Stimulated activated CD8-positive, alpha-beta memory T cell treated with anti-CD3 and anti-CD28 coated beads, Interleukin-15, amount 100 ng/mL, for 1 hour (primary cell): ENCODE measurements at places on chromosomes 4 and X.
A peak's percentile ranks its signal among the peaks of the same experiment; 100 is the strongest.

DNA sequence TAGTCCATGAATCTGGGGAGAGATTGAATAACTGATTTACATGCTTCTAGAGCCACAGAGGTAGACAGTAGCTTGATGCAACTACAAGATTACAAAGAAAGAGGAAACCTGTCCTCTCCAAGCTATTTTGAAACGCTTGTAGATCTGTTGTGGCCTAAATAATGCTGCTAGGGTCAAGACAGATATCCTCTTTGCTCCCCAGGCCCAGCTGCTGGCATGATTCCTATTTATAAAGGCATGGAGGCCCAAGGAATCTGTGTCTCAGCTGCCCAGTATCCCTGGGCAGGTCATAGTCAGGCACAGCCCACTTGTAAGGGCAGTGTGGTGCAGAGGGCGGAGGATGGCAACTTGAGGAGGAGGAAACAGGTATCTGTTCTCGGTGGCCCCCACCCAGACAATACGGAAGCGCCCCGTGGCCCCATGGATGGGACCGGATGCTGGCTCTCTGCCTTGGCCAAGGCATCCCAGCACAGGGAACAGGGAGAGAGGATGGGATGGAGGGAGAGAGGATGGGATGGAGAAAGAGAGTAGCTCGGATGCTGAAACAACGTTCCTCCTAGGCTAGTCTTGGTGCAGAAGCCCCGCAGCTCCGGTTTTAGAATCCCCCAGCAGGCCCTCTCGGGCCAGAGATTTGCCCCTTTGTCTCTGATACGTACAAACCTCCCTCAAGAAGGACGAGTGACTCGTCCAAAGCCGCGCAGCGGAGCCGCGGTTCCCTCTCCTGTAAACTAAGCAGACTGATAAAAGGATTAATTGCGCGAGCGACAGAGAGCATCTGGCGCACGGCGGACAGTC, 767 bp upstream of the SMIM20 start:
- peak; percentile 4 for DNase-seq

DNA sequence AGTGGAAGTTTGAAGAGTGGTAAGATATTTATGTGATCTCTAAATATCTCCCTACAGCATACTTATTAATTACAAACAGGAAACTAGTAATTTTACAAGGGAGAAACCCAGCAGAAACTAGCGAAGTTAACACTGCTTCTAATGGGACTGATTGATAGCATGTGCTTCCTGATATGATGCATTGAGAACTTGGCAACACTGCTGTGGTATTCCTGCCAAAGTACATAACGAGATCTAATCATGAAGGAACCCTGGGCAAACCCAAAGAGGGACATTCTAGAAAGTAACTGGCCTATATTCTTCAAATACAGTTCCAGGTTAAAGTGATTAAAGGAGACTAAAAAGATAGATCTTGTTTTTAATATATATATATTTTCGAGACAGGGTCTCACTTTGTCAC, 4.6 kb upstream of the GPR34 start:
- no peak for DNase-seq

- DNase-seq = no peak
Measured at GRCh38 chr4:38268837-38269236, 308.6 kb downstream of the PTTG2 start.

GRCh38 chr4:113122066-113122465, 72.6 kb downstream of the ANK2 start:
- no peak for DNase-seq

DNA sequence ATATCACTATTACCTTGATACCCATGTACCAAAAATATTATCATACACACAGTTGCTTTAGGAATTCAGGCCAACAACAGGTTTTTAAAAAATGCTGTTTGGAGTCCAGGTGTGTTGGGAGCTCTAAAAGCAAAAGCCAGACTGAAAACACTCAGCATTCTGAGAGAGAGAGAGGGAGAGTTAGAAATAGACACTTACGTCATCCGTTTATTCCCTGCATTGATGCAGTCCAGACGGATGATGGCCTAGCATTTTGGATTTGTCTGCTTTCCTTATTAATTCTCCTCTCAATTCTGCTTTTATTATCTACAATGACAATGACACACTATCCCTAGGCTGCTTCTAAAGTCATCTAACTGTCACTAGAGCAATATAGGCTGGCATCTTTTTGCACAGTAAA, 358.3 kb upstream of the BOD1L1 start:
- no peak for DNase-seq

- no peak for DNase-seq
Measured at GRCh38 chr4:20612313-20612712, 87.9 kb upstream of the PACRGL start.

GRCh38 chrX:68719181-68719903, 71.9 kb downstream of the STARD8 start:
- DNase-seq = no peak

- no peak for DNase-seq
Measured at GRCh38 chr4:107701565-107701964, 18.5 kb downstream of the PAPSS1 start.

- DNase-seq = no peak
Measured at GRCh38 chr4:111113591-111113990, 490.7 kb upstream of the PITX2 start.

DNA sequence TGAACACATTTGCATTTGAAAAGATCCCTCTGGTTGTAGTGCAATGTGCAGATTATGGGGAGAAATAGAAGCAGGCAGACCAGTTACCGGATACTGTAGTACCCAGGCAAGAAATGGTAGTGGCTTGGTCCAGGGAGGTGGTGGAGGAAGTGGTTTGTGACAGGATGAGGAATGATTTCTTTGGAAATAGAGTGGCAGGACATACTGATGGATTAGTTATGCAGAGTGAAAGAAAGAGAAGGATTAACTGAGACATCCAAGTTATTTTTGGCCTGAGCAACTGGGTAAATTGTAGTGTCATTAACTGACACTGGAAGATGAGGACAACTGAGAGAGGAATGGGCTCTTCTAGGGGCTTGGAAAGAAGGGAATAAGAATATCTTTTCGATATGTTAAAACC, 139.7 kb downstream of the CFAP299 start:
- DNase-seq = no peak

DNA sequence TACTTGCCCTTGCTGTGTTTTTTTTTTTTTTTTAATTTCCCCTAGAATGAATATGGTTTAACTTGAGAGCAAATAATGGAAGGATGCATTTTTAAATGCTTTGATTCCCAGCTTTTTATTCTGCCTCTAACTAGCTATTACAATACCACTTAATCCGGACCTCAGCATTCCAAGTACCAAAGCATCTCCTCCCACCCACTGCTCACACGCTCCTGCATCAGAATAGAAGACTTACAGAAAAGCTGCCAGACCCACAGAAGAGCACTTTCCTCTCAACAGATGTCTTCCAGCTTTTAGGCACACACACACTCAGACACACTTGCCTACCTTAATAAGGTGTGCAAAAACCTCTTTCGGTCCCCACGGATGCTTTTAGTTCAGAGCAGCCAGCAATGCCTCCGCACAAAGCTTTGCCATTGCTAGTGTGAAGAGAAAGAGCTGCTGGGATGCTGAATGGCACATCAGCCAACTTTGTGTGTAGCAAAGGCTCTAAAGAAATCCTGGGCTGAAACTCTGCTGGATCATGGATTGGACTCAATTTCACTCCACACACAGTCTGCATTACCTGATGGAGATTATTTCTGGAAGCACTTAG, 1056.2 kb downstream of the DMD start:
- DNase-seq = no peak

DNA sequence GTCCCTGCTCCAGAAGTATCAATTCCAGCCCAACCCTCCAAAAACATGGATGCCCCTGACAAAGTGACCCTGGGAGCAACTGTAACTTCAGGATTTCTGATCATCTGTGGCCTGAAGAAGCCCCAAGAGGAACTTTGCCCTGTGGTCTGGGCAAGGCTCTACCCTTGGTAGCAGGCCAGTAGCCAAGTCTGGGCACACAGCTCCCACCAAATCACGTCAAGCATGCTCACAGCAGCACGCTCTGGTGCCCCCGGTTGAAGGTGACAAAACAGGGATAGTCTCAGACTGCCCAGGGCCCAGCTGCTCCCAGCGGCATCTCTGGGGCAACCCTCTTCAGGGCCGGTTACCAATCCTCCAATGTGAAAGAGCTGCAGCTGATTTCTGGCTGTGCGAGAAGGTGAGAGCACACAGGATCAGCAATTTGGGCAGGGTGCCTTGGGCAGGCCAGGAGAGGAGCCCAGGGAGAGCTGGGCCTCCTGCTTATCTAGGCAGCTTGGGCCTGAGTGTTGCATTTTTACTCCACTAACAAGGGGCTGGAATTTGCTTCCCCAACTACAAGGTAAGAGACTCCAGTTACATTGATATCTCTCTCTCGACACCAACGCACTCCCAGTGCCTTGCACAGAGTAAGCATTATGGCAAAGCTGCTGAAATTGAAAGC, 418.1 kb downstream of the BCOR start:
- DNase-seq = no peak

DNA sequence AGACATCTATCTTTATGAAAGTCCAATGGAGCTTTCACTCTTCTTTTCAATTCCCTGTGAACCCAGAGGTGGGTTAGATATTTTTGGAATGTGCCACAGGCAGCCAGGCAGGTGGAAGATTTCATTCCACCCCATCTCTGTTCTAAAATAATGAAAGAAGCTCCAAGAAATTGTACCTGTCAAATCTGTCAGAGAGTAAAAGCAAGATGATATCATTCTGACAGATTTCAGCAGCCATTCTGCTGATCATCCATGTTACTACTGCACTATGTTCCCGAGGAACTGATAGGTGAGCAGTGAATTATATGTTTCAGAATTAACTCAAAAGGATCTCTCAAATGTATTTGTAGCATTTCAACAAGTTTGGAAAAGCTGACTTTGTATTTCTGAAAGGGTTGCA, 339.5 kb upstream of the SPANXN4 start:
- DNase-seq = no peak

DNA sequence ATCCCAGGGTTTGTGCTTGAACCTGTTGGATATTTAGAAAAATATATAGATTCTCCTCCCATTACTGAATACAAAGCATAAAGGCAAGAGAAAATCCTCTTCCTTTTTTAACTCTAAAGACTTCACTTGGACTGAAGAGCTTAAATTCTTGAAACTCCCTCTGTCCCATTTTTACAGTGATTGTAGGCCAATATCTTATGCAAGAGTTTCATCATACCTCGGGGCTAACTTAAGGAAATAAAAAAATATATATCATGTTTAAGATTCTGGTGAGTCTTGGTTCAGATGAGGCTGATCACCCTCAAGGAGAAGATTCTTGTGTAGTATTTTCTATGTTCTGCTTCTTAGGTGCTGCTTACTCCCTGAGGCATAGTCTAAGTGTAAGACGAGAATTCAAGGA, 1449.6 kb downstream of the C4orf33 start:
- no peak for DNase-seq

DNA sequence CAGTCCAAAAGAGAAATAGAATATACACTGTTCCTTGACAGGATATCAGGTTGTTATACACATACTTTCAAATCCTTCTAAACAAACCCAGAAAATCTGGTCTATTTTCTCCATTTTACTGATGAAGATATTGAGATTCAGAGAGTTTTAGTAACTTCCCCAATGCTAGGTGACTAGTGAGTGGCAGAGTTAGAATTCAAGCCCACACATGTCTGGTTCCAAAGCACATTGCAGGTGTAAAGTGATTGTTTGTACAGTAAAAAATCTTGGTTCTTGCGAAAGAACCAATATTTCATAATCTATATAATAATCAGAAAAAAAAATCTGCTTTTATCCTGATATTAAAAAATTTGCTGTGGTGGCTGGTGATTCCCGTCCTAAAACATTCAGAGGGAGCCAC, 39.5 kb upstream of the EMCN start:
- no peak for DNase-seq

- no peak for DNase-seq
Measured at GRCh38 chr4:60913002-60913401, 287.1 kb upstream of the ADGRL3 start.

GRCh38 chr4:5609306-5610007, 98.9 kb downstream of the EVC2 start:
- no peak for DNase-seq

- no peak for DNase-seq
Measured at GRCh38 chr4:148780426-148781005, 338.3 kb upstream of the NR3C2 start.

DNA sequence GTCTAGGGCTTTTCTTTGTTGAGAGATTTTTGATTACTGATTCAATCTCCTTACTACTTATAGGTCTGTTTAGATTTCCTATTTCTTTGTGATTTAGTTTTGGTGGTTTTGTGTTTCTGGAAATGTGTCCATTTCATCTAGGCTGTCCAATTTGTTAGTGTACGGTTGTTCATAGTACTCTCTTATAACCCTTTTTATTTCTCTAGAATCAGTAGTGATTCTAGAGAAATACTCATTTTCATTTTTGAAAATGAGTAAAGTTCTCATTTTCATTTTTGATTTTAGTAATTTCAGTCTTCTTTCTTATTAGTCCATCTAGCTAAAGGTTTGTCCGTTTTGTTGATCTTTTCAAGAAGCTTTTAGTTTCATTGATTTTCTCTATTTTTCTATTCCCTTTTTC, 7.5 kb downstream of the IL13RA1 start:
- DNase-seq = no peak

DNA sequence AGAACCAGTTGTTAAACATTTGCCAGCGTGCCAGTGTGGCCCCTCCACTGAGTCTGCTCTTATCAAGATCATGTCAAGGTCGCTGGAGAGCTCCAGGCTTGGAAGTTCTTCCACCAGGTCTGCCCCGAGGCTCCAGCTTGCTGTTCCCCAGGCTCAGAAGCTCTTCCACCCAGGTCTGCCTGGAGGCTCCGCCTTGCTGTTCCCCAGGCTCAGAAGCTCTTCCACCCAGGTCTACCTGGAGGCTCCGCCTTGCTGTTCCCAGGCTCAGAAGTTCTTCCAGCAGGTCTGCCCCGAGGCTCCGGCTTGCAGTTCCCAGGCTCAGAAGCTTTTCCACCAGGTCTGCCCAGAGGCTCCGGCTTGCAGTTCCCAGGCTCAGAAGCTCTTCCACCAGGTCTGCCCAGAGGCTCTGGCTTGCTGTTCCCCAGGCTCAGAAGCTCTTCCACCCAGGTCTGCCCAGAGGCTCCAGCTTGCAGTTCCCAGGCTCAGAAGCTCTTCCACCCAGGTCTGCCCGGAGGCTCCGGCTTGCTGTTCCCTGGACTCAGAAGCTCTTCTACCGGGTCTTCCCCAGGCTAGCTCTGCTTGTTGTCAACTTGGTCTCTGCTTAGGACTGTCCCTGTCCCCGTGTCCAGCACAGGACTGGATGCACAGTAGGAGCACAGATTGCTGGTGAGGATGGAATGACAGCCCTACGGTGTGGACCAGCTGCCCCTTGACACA, 54.4 kb downstream of the HMX1 start:
- DNase-seq = no peak

DNA sequence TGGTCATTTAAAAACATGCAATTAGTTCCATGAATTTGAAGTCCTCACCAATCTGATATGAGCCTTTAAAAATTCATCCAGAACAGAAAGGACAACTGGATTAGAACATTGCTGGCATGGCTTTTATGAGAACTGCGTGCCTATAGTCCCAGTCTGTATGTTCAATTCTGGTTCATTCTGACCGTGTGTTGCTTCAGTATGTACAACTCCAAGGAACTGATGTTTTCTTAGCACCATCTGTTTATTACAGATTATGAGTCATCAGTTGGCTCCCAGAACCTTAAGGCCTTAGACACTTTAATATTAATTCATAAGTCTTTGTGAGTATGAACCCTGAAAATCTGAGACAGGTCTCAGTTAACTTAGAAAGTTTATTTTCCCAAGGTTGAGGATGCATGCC, 115.0 kb downstream of the CEP44 start:
- DNase-seq = no peak

GRCh38 chr4:147423229-147423628, 57.7 kb upstream of the EDNRA start:
- no peak for DNase-seq

GRCh38 chr4:151858356-151858755, 97.5 kb upstream of the GATB start:
- no peak for DNase-seq
